Activated naive CD8-positive, alpha-beta T cell treated with anti-CD3 and anti-CD28 coated beads, Interleukin-2, amount 10 ng/mL, durations not matched to agents 7 days and 5 days (primary cell): ENCODE measurements at places on chromosomes 16 and 17. TPM values are rescaled to one million over a fixed set of nuclear protein-coding genes. Genes with fewer than 3 reads are reported as not detected.

Gene SLC2A4
- not detected for total RNA-seq

GRCh38 chr17:57506774-57507127 is 238.3 kb downstream of the CCDC182 start:
- DNase-seq: no peak

Gene GPS2
- total RNA-seq: 98.5 TPM

DNA sequence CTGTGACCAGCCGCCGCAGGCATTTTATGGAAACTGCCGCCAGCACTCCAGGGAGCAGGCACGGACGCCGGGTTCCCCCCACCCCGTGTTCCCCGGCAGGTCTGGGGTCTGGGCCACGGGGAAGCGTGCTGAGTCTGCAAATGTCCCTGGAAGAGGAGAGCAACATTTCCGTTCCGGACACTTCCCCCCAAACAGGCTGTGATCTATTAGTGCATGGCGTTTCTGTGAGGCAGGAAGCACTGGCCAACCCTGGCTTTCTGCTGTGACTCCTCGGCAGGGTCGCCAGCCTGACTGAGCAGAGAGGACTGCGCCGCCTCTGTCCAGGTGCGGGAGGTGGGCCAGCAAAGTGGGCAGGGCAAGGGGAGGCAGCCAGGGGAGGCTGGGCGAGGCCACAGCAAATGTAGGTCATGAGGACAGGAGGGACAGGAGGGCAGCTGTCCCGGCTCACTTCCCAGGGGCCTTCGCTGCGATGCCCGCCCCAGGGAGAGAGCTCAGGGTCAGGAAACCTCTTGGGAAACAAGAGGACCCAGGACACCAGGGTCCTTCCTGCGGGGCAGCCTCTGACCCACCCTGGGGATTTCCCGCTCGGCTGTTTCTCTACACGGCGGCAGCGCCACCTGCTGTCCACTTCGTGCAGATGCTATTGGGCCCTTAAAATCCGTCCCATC is 9.5 kb downstream of the FOXF1 start:
- peak; percentile 66 for DNase-seq

GRCh38 chr16:20430948-20431347 is 20.4 kb upstream of the ACSM2A start:
- DNase-seq: no peak

Gene GLP2R
- not detected for total RNA-seq

- no peak for DNase-seq
These were observed 301.8 kb upstream of the MAF start for GRCh38 chr16:79902351-79902750.

Gene IL17C
- total RNA-seq: 0.68 TPM

- no peak for DNase-seq
These were observed 2.3 kb upstream of the ARMC5 start for GRCh38 chr16:31456988-31457360.
